ENCODE measurements at places on chromosomes 2 and 18.

DNA sequence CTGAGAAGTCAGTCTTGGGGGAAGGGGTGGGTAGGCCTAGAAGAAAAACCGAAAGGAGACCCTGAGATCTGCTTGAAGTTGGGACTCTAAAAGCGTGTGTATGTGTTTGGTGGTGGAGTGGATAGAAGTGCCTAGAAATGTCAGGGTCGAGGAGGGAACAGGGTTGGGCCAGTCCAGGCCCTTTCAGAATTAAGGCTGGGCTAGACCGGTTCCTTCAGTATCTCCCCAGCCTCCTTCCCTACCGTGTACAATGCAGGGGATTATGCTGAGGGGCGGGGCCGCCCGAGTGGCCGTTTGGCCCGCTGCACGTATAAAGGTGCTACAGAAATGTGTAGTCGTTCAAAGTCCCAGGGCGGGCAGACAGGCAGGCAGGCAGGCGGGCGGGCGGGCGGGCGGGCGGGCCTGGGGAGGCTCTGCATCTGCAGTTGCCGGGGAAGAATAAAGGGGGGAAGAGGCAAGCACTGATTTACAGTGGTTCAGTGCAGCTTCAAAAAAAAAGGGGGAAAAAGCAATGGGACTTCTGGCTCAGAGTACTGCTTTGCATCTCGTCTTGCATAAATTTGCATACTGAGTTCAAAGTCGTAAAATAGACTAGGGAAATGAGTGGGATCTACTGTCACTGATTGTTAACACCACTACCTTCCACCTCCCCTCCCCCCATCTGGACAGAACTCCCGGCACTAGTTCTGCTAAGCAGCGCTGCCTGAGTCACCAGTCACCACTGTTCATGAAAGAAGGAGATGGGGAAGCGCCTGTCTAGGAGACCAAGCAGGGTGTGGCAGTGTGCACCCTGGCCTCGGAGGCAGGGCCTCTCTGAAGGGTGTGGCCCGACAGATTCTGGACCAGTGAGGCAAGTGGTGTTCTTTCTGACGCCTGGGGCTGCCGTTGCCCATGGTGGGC, 3.6 kb downstream of the IGFBP2 start:
- DNase-seq: no peak

DNA sequence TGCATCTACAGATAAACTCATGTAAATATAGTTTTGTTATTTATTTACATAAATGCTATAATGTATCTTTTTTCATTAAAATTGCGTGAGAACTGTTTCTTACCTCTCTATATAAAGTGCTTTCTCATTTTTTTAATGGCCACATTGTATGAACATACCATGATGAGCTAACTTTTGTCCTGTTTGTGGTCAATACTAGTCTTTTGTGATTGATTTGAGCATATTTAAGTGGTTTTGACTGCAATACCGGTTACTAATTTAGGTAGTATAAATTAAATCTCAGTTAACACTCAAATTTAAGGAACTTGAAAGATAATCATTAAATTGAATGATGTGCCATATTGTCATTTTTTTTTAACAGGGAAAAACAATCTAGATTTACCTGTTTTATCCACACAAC, 108.2 kb downstream of the HAUS1 start:
- DNase-seq: no peak

- DNase-seq: no peak
Measured at GRCh38 chr2:17363846-17364245, 154.4 kb downstream of the RAD51AP2 start.

DNA sequence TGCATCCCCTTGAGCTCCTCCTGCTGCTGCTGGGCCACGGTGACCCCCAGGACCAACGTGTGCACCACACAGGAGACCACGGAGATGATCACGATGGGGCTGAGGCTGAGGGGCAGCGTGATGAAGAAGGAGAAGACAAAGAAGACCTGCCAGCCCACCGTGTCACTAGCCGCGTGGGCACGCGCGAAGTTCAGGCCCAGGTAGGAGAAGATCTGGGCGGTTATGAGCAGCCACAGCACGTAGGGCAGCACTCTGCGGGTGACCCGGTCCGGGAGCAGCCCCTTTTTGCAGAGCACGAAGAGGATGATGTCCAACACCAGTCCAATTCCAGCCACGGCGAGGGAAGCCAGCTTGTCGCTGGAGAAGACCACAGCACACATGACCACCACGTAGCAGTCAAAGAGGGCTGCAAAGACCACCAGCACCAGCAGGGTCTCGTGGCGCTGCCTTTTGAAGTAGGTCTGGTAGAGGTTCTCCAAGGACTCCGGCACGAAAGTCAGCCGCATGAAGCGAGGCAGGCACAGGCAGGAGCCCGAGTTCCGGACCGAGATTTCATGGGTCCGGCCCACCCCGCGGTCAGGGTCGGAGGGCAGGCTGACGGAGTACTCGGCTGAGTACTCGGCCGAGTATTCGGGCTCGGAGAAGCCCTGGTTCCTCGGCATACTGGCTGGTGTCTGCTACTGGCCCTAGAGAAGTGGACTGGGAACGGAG, 1.6 kb downstream of the ADCY3 start:
- no peak for DNase-seq

GRCh38 chr18:24731981-24732380, 271.5 kb downstream of the HRH4 start:
- DNase-seq: no peak

DNA sequence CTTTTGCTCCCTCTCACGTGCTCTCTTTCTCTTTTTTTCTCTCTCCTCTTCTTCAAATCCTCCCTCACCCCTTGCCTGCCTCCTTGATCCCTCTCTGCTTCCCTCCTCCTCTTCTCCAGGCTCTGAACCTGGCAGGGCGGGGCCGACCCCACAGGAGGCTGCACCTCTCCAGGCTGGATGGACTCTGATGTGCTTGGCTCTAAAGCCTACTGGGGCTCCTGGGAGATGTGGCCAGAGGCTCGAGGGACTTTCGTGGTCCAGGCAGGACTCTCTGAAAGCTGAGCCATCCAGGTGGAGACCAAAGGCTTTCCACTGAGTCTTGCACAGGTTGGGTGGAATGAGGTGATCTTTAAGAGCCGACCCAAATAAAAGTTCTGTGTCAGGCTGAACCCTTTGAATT, 25.4 kb downstream of the DYSF start:
- no peak for DNase-seq

DNA sequence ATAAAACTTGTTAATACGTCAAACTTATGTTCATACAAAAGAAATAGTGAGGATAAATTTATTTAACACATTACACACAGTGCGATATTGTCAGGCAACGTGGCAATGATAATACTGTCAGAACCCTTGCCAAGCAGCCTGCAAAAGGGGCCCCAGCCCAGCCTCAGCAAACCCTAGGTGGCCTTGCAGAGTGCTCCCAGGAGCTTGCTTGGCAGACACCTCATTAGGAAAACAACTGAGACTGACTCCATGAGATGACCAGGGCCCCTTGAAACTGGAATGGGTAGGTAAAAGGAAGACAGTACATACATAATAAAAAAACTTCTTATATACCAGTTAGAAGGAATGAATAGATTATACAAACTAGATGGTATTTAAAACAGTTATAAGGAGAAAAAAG, 136.6 kb upstream of the EPC2 start:
- DNase-seq: no peak

DNA sequence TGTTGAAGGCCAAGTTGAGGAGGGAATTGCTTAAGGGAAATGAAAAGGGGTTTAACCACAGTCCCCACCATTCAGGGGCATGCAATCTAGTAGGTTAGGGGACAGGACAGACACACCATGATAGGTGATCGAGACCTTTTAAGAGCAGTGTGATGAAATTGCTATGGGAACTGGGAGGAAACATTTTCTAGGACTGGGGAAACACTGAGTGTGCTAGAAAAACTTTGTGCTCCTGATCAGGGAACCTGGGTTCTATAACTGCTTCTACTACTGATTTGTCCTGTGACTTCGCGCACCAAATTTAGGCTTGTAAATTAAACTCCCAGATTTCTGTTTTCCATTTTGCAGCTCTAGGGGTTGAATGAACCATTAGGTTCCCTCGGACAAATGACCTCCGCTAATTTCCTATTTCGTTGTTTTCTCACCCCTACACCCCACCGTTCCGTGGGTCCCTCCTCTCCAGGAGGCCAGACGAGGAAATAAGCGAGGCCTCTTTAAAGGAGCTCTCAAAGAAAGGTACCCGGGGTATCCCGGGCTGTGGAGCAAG, 371 bp upstream of the LCLAT1 start:
- DNase-seq: no peak

DNA sequence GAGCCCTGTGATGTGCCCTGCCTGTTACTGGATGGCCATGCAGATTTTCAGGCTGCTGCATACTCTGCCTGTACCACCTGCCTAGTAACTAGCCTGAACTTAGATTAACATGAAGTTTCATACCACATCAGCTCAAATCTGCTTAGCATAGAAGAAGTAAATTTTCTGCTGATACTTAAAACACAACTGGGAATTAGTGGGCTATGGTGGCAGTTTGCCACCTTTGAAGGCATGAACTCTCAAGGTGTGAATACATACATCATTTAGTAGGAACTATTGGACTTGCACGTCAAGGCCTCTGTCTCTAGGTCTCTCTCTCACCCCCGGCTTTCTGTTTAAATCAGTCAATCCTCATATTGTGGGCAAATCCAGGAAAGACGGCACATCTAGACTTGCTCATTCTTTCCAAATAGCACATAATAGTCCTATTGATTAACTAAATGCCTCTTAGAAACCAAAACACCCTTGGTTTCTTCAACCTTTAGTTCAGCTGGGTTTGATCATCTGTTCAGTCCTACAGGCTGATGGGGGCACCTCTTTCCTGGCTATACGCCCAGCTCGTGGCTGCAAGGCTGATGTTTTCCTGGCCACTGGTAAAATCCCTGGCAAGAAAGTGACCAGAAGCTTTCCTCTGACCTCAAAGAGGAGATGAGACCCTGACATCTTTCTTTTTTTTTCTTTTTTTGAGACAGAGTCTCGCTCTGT, 58.4 kb downstream of the ALPK2 start:
- DNase-seq: no peak

DNA sequence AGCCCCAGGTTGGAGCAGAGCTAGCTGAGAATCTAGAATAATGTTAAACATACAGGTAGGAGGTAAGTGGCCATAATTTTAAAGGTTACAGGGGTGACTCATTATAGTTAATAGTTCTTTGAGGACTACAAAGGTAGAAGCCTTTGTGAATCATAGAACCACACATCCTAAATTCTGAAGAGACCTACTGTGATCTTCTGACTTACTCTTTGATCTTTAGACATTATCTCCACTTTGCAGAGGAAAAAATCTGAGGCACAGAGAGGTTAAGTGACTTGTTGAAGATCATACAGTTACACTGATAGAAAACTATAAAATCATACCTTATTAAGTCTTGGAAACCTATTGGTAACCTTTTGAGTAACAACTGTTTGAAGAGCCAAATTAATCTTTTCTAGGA, 1051.3 kb upstream of the NRXN1 start:
- no peak for DNase-seq

DNA sequence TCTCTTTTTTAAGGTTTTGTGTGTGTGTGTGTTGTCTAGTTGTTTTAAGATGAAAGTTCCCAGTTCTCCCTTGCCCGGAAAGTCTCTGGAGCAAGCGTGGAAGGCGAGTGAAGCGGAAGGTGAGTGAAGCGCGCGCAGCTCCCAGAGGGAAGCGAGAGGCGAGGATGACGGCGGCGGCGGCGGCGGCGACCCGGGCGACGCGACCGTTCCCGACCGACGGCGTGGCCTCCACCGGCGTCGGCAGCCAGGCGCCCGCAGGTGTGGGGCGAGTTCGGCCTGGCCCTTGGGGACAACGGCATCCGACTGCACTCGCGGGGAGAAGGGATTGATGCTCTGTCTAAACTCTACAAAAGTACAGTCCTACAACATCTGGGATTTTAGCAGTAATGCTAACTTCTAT, 321.9 kb downstream of the CELF4 start:
- no peak for DNase-seq

GRCh38 chr2:225010804-225011203, 31.5 kb downstream of the DOCK10 start:
- no peak for DNase-seq

- no peak for DNase-seq
Measured at GRCh38 chr18:7541835-7542234, 25.3 kb upstream of the PTPRM start.

DNA sequence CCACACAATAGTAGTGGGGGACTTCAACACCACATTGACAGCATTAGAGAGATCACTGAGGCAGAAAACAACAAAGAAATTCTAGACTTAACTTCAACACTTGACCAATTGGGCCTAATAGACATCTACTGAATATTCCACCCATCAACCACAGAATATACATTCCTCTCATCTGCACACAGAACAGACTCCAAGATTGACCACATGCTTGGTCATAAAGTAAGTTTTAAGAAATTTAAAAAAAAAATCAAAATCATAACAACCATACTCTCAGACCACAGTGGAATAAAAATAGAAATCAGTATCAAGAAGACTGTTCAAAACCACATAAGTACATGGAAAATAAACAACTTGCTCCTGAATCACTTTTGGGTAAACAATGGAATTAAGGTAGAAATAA, 9.0 kb upstream of the FLACC1 start:
- DNase-seq: no peak

DNA sequence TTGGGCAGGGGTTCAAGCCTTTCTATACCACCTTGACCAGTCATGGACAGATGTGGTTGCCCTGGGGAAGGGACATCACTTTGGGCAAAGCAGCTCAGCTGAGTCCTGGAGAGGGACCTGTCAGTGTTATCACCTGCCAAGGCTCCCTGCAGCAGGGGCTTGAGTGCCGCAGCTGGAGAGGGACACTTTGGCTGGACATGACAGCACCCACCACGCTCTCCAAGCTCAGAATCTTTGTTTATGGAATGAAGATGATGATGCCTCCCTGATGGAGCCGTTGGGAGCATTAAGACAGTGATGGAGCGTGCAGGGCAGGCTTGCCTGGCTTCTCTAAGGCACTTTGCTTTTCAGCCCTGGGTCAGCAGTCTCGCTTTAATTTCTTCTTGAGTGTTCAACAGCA, 4.3 kb upstream of the TFCP2L1 start:
- no peak for DNase-seq

DNA sequence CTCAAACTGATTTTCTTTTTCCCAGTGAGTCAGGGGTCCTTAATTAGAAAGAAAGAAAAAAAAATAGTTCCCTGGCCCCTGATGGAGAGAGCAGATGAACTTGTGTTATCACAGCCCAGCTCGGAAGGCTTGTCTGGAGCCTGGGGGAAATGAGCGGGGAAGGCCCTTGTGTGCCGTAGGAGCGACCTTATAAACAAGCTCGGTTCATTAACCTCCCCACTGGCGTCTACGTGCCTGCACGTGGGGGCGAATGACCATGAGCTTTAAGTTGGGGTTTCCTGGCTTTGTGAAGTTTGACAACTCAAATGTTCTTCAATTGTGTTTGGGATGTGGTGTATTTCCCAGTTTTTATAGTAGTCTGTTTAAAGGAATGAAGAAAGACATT, 69.5 kb downstream of the EPAS1 start:
- no peak for DNase-seq

DNA sequence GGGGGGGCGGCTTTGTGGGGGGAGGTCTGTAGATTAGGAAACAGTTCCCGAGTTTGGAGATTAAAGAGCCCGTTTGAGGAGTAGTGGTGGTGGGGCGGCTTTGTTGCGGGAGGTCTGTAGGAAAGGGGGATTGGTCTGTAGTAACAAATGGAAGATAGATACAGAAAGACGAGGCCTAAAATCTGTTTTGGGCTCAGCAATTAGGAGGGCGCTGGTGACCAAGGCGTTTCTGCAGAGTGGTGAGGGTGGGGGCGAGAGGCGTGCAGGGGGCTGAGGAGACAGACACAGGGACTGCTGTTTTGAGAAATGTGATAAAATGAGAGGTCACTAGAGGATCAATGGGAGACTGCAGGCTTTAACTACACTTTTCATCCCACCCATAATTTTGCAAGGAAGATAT, 1.6 kb upstream of the ADNP2 start:
- no peak for DNase-seq

GRCh38 chr2:8710951-8711350, 29.1 kb downstream of the ID2 start:
- no peak for DNase-seq

GRCh38 chr18:55375930-55376329, 212.1 kb downstream of the TCF4 start:
- no peak for DNase-seq

Measured in NCI-H1092 (cell line).